Stimulated activated CD4-positive, alpha-beta T cell treated with anti-CD3 and anti-CD28 coated beads, Interleukin-2, amount 100 ng/mL, for 24 hours (primary cell): ENCODE measurements at places on chromosomes 4 and X.
A peak's percentile ranks its signal among the peaks of the same experiment; 100 is the strongest.

GRCh38 chr4:2756691-2757350 is 685 bp upstream of the TNIP2 start:
- no peak for DNase-seq

GRCh38 chr4:162457071-162457865 is 293.5 kb upstream of the FSTL5 start:
- no peak for DNase-seq

- no peak for DNase-seq
Measured at GRCh38 chr4:126799416-126799815, 833.3 kb upstream of the INTU start.

- DNase-seq, result no peak
Measured at GRCh38 chr4:825063-825970, 612 bp downstream of the CPLX1 start.

GRCh38 chrX:7570432-7571029 is 272.4 kb upstream of the VCX start:
- DNase-seq, result no peak

DNA sequence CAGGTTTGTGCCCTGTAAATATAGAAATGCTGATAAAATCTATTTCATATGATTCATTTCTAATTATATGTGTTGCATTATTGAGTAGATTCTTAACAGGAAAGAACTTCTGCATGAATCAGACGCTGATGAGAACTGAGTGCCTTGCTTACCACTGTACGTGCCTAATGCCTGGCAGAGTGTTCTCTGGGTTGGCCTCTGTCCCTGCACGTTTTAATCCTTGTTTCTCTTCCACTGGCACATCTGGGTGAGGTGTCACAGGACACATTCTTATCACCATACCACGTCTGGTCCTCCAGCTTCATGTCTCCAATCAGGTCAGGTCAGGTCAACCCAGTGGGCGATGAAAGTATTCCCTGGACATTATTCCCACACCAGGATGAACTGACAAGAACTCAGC is 53.6 kb downstream of the KLF3 start:
- DNase-seq, result no peak

DNA sequence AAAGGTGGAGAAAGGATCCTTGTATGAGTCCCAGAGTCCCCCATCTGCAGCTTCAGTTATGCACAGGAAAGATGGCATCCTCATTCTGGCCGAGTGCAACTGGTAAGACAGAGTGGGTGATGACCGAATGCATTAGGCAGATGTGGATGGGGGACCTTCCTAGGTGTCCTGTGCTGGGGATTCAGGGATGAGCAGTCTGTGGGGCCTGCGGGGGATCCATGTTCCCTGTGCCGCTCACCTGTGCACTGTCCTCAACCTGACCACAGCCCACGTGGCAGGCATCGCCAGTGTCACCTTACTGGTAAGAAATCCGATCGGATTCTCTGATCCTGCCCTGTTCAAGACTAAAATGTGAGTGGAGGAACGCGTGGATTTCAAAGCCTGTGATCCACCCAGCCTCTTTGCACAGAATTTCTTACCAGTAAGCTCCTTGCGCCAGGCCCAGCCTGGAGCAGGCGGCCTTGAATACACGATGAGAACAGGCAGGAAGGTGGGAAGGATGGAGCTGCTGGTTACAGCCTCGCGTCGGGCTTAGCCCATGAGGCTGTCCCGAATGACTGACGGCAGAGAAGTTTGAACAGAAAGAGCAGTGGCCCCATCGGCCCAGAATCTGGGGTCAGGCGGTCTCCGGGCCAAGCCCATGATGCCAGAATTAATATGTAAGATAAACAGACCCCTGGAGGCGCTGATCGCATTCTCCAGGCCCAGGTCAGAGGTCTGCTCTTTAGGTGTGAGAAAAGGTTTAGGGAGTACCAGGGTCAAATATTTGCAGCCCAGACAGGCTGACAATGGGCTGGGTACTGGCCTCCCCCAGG is 56.5 kb downstream of the CPZ start:
- no peak for DNase-seq

GRCh38 chr4:2411786-2412510 is 6.5 kb downstream of the ZFYVE28 start:
- DNase-seq, result peak; percentile 24

DNA sequence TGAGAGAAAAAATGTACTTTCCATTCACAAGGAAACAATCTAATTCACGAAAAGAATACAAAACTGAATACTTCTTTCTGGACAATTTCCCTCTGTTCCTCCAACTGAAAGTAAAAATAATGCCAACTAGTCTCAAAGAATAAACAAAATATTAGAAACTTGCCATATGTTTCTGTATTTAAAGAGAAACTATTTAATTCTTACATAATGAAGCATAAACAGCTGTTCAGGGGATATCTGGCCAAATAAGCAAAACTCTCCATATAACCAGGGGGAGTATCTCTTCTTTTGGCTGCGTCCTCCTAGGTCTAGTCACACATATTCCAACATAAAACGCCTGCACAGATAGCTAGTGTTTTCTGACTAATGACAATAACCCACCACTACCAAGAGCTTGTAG is 805 bp downstream of the GATB start:
- no peak for DNase-seq

DNA sequence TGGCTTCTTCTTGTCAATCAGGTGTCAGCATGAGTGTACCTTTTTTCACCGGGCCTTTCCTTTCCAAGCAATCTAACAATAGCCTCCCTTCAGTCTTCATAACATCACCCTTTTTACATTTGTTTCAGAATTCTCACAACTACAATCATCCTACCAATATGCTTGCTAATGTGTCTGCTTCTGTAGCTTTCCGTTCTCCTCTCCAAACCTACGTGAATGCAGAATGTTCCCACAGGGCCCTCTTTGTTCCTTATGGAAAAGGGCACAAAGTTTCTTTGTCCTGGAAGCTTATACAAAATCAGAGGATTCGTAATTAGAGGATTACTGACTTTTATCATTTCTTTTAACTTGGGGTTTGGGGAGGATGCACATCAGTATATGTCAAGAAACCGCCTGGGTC is 461.8 kb downstream of the CENPC start:
- no peak for DNase-seq

- DNase-seq, result no peak
Measured at GRCh38 chrX:46750889-46751288, 8.0 kb downstream of the SLC9A7 start.

DNA sequence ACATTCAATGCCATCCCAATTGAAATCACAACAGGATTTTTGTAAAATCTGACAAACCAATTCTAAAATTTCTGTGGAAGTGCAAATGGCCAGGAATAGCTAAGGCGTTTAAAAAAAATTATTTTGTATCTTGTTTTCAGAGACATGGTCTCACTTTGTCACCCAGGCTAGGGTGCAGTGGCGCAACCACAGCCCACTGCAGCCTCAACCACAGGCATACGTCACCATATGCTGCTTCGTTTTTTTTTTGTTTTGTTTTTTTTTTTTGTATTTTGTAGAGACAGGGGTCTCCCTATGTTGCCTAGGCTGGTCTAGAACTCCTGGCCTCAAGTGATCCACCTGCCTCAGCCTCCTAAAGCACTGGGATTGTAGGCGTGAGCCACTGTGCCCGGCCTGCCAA is 24.5 kb downstream of the ZNF41 start:
- DNase-seq, result no peak

GRCh38 chr4:8840006-8840793 is 31.4 kb downstream of the HMX1 start:
- DNase-seq, result no peak

- DNase-seq, result peak; percentile 5
Measured at GRCh38 chrX:84187533-84188319, at the start of gene RPS6KA6. RPS6KA6 (minus strand) TSS chrX:84188199; CDS start chrX:84187899, 300 bp downstream.

- DNase-seq, result no peak
Measured at GRCh38 chrX:100975212-100975611, 5.7 kb downstream of the ARL13A start.

- DNase-seq, result no peak
Measured at GRCh38 chr4:108890484-108890881, 127.6 kb upstream of the ETNPPL start.

DNA sequence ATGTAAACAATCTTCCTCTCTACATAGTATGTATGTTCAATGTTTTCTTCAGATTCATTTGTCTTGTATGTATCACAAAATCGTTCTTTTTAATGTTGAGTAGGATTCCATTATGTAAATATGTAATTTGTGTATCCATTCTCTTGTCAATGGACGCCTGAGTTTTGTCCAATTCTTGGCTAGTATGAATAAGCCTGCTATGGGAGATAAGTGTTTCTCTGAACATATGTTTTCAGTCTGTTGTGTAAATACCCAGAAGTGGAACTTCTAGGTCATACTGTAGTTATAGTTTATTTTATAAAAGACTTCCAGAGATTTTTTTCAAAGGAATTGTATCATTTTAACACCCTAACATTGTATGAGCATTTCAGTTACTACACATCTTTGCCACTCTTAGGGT is 2.8 kb downstream of the SMIM31 start:
- DNase-seq, result no peak

GRCh38 chrX:129496625-129497024 is 26.7 kb downstream of the SMARCA1 start:
- DNase-seq, result no peak

DNA sequence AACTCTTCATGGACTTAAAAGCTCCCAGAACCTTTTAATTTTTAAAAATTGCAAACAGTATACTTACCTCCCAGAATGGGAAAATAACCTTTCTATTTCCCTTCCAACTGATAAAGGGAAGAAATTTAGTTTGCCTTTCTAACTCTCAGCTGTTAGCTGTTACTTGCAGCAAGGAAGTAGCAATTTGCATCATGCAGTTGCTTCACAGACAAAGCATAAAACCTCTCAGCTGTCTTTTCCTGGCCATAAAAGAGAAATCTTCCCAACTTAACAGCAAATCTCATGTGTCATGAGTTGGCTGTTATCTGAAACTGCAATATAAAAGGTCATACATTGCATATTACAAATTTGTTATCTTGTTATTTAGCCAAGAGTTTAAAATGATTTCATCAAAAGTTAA is 18.4 kb downstream of the C4orf17 start:
- no peak for DNase-seq

DNA sequence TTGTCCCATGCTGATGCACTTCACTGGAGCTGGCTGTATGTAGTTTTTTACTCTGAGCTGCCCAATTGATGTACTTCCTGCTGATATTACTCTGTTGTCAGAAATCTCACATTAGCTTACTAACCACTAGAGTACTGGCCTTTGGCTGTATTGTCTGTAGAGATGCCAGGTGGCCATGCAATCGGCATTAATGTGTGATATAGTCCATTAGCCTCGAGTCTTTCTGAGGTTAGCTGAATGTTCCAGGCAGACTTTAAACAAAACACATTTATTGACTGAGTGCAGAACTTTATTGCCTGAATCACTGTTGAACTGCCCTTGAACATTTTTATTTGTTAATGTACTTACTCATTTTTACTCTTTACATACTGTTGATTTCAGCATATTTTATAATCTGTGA is 335.2 kb downstream of the PCDH10 start:
- no peak for DNase-seq

GRCh38 chrX:12153741-12154140 is 15.5 kb downstream of the FRMPD4 start:
- no peak for DNase-seq

GRCh38 chr4:114078636-114079035 is 99.2 kb upstream of the ARSJ start:
- no peak for DNase-seq

DNA sequence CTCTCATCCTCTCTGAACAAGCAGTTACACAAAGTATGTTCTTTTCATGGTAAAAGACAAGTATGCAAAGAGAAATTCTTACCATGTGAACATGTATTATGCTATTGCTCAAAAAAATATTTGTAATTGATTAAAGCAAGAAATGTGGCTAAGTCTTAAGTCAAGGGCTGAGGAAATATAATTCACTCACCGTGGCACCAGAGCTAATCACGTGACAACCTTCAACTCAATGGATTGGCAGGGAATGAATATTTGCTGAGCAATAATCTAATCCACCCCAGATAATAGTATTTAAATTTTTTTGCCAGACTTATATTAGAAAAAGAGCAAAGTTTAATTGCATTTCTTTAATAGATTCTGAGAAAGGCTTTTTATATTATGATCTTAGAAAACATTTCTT is 310.2 kb downstream of the HS3ST1 start:
- no peak for DNase-seq

DNA sequence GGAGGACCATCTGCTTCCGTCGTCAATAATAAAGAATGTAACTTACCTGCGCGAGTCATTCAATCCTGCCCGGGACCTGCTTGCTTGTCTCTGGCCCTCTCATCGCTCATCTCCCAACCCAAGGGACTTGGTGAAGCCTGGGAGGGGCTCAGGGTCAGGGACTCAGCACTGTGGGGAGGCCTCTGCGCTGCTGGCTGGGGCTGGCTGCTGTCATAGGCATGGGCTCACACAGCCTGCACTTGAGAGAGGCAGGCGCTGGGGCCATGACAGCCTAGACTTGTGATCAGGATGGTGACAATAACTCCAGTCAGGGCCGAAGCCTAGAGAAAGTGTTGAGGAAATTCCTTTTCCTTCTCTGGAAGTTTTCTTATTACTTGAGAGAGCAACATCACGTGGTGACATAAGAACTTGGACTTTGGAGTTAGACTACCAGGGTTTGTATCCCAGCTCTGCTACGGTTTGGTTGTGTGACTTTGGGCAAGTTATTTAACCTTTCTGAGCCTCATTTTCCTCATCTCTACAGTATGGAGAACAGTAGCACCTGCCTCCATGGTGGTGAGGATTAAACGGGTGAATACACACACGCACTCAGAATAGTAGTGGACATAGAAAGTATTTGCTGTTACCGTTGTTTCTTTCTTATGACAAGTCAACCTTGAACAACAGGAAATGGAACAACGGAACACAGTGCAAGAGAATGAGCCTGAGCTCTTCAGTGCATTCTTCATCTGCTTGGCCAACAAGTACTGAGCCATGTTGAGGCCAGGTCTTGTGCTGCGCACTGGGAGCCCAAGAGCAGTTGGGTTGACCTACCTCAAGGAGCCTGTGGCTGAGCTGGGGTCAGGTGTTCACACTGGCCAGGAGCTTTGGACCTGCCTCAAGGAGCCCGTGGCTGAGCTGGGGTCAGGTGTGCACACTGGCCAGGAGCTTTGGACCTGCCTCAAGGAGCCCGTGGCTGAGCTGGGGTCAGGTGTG is 60.5 kb downstream of the TBC1D14 start:
- no peak for DNase-seq

DNA sequence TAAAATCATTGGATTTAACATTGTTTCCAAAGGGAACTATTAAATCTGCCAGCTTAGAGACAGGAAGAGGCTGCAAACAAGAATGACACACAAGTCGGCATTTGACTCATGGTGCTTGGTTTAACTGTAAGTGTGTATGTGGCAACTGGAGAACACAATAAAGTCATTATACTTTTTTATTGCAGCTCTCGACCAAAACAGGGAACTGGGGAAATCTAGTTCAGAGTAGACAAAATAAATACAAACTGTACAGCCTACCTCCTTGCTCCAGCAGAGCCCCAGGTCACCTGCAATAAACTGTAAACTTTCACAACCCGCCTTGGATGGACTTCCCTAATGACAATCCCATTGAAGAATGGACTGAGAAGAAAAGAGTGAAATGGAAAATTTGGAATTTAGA is 24.0 kb downstream of the NPY5R start:
- no peak for DNase-seq

DNA sequence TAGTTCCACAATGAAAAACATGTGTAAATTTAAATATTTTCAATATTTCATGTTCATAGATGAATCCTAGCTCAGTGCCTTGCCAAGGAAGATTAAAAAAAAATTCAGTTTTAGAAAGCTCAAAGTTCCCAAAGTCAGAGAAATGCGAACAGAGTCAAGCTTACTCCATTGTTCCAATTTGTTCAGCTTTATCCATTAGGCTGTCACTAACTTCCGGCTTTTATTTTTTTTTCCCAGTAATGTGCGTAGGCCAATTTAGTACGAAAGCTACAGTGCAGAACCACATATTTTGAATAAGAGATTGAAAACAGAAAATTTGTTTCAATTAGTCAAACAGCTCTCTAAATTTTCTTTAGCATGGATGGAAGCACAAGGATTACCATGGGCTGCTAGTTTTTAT is 23.1 kb upstream of the KLHL2 start:
- no peak for DNase-seq
